ENCODE measurements at places on chromosomes 12 and 14.

DNA sequence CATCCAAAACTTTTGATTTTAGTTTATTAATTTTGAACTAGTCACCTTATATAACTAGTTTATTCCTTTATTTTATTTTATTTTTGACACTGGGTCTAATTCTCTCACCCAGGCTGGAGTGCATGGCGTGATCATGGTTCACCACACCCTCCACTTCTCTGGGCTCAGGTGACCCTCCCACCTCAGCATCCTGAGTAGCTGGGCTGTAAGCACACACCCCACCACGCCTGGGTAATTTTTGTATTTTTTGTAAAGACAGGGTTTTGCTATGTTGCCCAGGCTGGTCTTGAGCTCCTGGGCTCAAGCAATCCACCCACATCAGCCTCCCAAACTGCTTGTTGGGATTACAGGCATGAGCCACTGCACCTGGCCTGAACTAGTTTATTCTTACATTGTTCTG is 17.3 kb downstream of the PCNX1 start:
- no peak for DNase-seq

GRCh38 chr14:21055432-21056117 is 2.0 kb upstream of the RNASE8 start:
- no peak for DNase-seq

GRCh38 chr12:114945351-114945750 is 261.4 kb upstream of the TBX3 start:
- DNase-seq, result no peak

- DNase-seq, result no peak
These were observed 4.7 kb downstream of the EXOC3L4 start for GRCh38 chr14:103099081-103099732.

GRCh38 chr12:63863658-63864453 is 19.4 kb downstream of the SRGAP1 start:
- no peak for DNase-seq

DNA sequence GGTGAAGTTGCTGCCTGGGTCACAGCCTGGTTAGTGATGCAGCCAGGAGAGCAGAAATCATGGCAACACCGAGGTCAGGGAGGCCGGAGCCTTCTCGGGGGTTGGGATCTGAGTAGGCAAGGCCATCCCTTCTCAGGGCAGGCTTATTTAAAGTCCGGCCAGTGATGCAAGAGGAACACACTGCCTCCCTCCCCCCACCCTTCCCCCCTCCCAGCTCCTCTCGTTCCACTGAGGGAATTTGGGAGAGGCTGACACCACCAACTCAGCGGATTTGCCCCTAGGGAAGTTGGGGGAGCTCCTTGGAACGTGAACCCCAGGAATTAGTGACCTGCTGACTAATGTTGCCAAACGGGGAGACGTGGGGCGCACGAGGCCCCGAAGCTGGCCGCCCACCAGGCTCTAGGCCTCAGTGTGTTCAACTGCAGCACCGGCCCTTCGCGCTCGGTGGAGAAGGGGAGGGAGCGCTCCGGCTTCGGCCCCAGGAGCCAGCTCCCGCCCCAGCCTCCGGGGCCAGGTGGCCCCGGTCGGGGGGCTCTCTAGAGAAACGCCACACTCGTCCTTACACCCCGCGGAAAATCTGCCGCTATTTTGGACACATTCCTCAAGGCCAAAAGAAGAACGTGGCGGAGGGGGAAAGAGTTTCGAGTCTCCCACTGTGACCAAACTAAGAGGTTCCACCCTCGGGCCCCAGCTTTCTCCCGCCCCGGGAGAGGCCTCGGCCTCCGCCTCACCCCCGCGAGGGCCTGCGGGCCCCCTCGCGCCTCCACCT is 1.6 kb downstream of the CTDSP2 start:
- DNase-seq, result no peak

Data from bronchial epithelial cell (primary cell).